PC-3 (cell line): ENCODE measurements at places on chromosomes 16 and 17. TPM values are rescaled to one million over a fixed set of nuclear protein-coding genes. Genes with fewer than 3 reads are reported as not detected.

EXOC3L1 gene
- not detected in 2 replicates for total RNA-seq

EFNB3 gene
- total RNA-seq = 4.9 and 7.7 TPM in 2 replicates

GRB7 gene
- 21.2 and 31.3 TPM in 2 replicates for total RNA-seq

PLA2G10 gene
- 0.22 TPM in 1 of 2 replicates, not detected in the other for total RNA-seq

ARHGDIG gene
- 0.35 TPM in 1 of 2 replicates, not detected in the other for total RNA-seq

CDH1 gene
- 100 and 124 TPM in 2 replicates for total RNA-seq

- peaks cover 23% of the 10 kb centered on the region for H3K4me1 ChIP-seq
- no peak overlapping the region for H3K27ac ChIP-seq
- H3K4me3 ChIP-seq = no peak overlapping the region
- DNase-seq = no peak
- no peaks in the 10 kb centered on the region for H3K27me3 ChIP-seq
Observed at GRCh38 chr16:70751593-70751992, 49.4 kb downstream of the VAC14 start.

DNA sequence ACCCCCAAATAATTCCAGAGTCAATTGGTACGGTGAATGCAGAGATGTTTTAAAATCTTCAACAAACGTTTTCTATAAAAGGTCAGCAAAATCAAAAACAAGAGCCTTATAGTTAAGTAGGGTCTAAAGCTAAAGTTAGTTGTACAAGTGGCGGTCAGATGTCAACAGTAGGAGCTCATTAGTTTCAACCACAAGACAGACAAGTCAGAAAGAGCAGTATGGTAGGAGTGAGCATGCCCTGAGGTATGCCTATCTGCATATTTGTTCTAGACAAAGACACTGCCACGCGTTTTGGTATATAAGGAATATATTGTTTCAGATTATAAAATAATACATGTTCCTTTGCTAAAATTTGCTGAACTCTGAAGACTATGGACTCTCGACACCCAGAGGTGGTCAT is 431.5 kb upstream of the KIF2B start:
- no peaks in the 10 kb centered on the region for H3K27me3 ChIP-seq
- H3K27ac ChIP-seq = no peak overlapping the region
- no peak for DNase-seq
- no peaks in the 10 kb centered on the region for H3K36me3 ChIP-seq
- H3K4me1 ChIP-seq = no peaks in the 10 kb centered on the region

- no peak overlapping the region for H3K4me3 ChIP-seq
- H3K27me3 ChIP-seq = no peaks in the 10 kb centered on the region
- H3K36me3 ChIP-seq = no peaks in the 10 kb centered on the region
- H3K4me1 ChIP-seq = peaks cover 12% of the 10 kb centered on the region
- H3K27ac ChIP-seq = peak overlapping the region; percentile 40
Observed at GRCh38 chr17:29412780-29413565, 22.8 kb downstream of the TAOK1 start.

GRCh38 chr16:53235851-53236250 is 181.1 kb downstream of the CHD9 start:
- no peak for DNase-seq
- peaks cover 9% of the 10 kb centered on the region for H3K36me3 ChIP-seq
- H3K4me1 ChIP-seq = peaks cover 10% of the 10 kb centered on the region
- H3K4me3 ChIP-seq = no peak overlapping the region
- no peak overlapping the region for H3K27ac ChIP-seq

DNA sequence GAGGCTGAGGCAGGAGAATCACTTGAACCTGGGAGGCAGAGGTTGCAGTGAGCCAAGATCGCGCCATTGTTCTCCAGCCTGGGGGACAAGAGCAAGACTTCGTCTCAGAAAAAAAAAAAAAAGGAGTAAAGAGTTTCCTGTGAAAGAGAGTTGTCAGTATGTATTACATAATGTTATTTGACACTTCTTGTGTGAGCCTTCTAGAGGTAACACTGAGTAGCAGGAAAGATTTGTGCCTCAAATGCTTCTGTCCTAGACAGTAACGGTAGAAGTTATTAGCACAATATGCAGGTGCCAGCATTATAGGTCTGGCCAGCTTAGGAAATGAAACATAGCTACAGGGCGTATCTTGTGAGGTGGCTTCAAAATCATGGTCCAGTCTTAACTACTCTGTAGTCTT is 6.2 kb downstream of the RPS6KB1 start:
- no peak overlapping the region for H3K27ac ChIP-seq
- H3K27me3 ChIP-seq = no peaks in the 10 kb centered on the region
- H3K36me3 ChIP-seq = no peaks in the 10 kb centered on the region
- DNase-seq = no peak
- H3K4me1 ChIP-seq = peaks cover 11% of the 10 kb centered on the region; the same call in 1 of the 2 replicates
- H3K4me3 ChIP-seq = no peak overlapping the region

GRCh38 chr17:41264599-41264998 is 579 bp upstream of the KRTAP9-6 start:
- H3K4me1 ChIP-seq = no peaks in the 10 kb centered on the region
- DNase-seq = no peak
- no peaks in the 10 kb centered on the region for H3K27me3 ChIP-seq
- no peak overlapping the region for H3K27ac ChIP-seq

DNA sequence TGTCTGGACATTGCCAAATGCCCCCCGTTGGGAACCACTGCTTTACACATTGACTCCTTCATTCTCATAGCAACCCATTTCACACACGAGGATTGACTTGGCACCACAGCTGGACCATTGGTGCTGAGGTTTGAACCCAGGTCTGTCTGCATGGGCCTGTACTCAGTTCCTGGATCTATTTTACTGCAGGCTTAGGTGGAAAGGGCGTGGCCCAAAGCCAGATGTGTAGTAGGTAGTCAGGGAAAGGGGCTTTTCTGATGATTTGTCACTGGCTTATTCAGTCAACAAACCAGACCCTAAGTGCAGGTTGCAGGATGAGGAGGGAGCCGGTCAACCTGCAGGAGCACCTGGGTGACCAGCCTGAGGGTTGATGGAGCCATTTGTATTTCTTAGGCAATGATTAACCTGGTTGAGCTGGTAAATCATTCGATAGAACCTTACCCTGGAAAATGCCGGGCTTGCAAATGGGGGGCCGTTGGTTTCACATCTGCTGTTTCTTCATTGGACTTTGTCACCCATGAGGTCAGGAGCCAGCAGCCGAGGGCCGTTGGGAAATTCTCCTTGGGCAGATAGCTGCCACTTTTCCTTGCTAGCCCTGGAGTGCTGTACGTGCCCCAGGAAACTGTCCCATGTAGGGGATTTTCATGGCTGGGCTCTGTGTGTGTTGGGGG is 104.4 kb downstream of the CMIP start:
- H3K4me3 ChIP-seq = no peak overlapping the region
- peaks cover 18% of the 10 kb centered on the region for H3K4me1 ChIP-seq
- no peak for DNase-seq
- H3K27ac ChIP-seq = no peak overlapping the region
- H3K27me3 ChIP-seq = no peaks in the 10 kb centered on the region

DNA sequence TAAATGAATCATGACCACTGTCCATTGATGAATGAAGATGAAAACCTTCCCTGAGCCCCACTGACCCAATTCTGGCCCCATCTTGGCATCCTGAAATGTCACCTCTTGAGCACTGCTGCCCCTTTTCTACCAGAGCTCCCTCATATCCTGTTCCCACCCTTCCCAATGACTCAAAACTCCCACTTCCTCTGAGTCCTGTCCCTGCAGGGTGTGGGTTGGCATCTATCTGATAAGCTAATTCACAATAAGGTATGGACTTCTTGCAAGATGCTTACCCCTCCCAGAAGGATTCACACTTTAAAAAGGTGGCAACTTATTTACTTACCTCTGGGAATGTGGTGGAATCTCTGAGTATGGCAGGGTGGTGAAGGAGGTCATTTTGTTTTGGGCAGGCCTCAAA is 13.3 kb upstream of the CSNK2A2 start:
- no peaks in the 10 kb centered on the region for H3K36me3 ChIP-seq
- H3K27me3 ChIP-seq = no peaks in the 10 kb centered on the region
- H3K4me3 ChIP-seq = no peak overlapping the region
- no peaks in the 10 kb centered on the region; the same call in 1 of the 2 replicates for H3K4me1 ChIP-seq
- H3K27ac ChIP-seq = no peak overlapping the region

- H3K4me3 ChIP-seq = no peak overlapping the region
- H3K4me1 ChIP-seq = no peaks in the 10 kb centered on the region
- H3K27me3 ChIP-seq = no peaks in the 10 kb centered on the region
- DNase-seq = no peak
- H3K27ac ChIP-seq = no peak overlapping the region
Observed at GRCh38 chr16:11234884-11235702, 20.9 kb downstream of the SOCS1 start.

GRCh38 chr16:50956637-50957036 is 194.4 kb downstream of the SALL1 start:
- no peaks in the 10 kb centered on the region for H3K4me1 ChIP-seq
- H3K36me3 ChIP-seq = no peaks in the 10 kb centered on the region
- no peak overlapping the region for H3K4me3 ChIP-seq

GRCh38 chr16:55494994-55495421 is 13.9 kb upstream of the LPCAT2 start:
- H3K36me3 ChIP-seq = no peaks in the 10 kb centered on the region
- H3K27ac ChIP-seq = no peak overlapping the region
- H3K27me3 ChIP-seq = no peaks in the 10 kb centered on the region
- no peak overlapping the region for H3K4me3 ChIP-seq

DNA sequence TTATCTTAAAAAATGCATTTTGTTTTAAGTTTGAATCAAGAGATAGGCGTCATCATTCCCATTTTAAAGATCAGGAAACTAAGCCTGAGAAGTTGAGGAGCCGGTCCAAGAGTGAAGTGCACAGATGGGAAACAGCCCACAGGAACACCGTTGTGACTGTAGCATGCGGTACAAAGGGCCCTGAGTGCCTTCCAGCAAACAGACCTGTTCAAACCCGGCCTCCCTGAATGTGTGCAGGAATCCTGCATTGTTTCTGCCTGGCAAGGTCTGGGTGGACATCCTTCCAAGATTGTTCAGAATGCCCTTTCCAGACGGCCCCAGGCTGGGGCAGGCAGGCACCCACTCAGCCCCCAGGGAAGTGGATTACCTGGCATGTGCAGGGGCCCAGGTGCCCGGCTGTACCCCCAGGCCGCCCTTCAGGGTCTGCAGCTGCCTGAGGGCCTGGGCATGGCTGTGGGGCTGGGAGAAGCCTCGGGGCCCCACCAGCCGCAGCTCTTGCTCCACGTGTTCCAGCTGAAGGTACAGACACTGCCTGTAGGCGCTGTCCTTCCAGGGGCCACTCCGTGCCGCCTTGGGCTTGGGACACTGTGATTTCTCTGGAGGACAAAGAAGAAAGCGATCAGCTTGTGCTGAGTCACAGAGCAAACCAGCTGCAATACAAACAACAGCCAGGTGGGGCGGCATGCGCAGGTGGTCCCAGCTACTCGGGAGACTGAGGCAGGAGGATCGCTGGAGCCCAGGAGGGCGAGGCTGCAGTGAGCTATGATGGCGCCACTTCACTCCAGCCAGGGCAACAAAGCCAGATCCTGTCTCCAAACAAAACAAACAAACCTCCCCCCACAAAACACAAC is 45.0 kb upstream of the GCSH start:
- H3K4me1 ChIP-seq = 0 out of 2 replicates have a peak, but pooled peaks cover 4% of the 10 kb centered on the region
- DNase-seq = peak; percentile 12
- H3K27me3 ChIP-seq = no peaks in the 10 kb centered on the region
- no peak overlapping the region for H3K27ac ChIP-seq
- H3K36me3 ChIP-seq = no peaks in the 10 kb centered on the region

GRCh38 chr17:14209215-14209614 is 27.4 kb downstream of the CDRT15 start:
- DNase-seq = no peak
- peaks cover 16% of the 10 kb centered on the region for H3K4me1 ChIP-seq
- H3K27ac ChIP-seq = no peak overlapping the region
- H3K27me3 ChIP-seq = no peaks in the 10 kb centered on the region
- no peak overlapping the region for H3K4me3 ChIP-seq

- 0 out of 2 replicates have a peak, but pooled peaks cover 2% of the 10 kb centered on the region for H3K4me1 ChIP-seq
- DNase-seq = no peak
- H3K36me3 ChIP-seq = peaks cover 23% of the 10 kb centered on the region
- no peaks in the 10 kb centered on the region for H3K27me3 ChIP-seq
- H3K27ac ChIP-seq = no peak overlapping the region
- H3K4me3 ChIP-seq = no peak overlapping the region
Observed at GRCh38 chr17:57994436-57994835, 6.4 kb upstream of the VEZF1 start.

DNA sequence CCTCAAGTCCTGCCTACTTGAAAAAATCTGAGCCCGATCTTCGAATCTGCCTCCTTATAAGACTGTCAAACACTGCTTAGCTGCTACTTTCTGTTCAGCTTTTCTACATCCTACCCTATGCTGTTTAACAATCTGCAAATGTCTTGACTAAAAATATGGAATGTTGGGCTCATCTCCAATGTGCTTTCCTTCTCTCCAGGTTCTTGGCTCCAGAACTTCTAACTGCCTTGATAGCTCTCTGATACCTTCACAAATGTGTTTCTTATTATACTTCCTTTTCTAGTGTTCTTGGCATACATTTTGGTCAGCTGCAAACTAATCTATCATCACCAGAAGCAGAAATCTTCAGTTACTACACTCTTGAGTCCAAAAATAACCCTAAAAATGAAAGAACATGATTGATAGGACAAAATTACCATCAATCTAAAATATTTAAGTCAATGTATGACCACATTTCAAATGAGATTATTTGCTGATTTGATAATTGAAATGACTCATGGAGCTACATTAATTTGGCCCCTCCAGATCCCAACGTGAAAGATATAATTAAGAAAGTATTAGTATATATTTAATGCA is 372.3 kb upstream of the MON1B start:
- H3K4me1 ChIP-seq = peaks cover 15% of the 10 kb centered on the region
- H3K27ac ChIP-seq = no peak overlapping the region
- H3K36me3 ChIP-seq = no peaks in the 10 kb centered on the region
- no peaks in the 10 kb centered on the region for H3K27me3 ChIP-seq
- no peak overlapping the region for H3K4me3 ChIP-seq

- no peak overlapping the region for H3K27ac ChIP-seq
- no peaks in the 10 kb centered on the region for H3K27me3 ChIP-seq
- no peak for DNase-seq
- H3K4me1 ChIP-seq = peaks cover 8% of the 10 kb centered on the region
- H3K36me3 ChIP-seq = no peaks in the 10 kb centered on the region
Observed at GRCh38 chr17:20927308-20927977, 115.4 kb downstream of the USP22 start.

- H3K27ac ChIP-seq = no peak overlapping the region
- DNase-seq = no peak
- no peak overlapping the region for H3K4me3 ChIP-seq
Observed at GRCh38 chr16:5523829-5524228, 426.2 kb upstream of the EEF2KMT start.

DNA sequence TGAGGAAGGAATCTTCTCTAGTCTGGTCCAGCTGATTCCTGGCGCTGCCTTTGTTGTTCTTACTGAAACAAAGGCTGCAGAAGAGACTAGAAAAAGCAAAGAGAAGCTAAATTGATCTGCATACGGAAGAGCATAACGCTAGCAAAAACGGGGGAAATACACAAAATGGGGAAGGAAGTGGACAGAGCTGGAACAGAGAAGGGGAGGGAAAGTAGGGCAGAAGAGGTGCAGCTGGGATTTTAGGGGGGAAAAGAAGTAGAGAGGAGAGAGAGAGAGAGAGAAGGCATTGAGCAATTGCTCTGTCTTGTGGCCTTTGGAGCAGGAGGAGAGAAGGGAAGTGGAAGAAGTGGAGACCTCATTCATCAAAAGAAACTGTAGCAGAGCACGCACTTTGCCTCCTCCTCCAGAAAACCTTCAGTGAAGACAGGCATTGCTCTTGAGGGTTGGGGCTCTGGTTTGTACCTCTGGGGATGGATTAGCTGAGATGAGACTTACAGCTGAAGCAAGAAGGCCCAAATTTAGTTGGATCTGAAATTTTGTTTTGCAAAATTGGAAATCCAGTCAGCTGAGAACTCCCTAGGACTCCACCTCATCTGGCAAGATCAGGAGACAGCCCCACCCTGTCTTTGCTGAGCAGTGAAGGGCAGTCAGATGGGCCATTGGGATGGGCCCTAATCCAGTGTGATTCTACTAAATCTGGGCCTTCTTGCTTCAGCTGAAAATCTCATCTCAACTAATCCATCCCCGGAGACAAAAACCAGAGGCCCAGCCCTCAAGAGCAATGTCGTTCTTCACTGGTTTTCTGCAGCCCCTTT is 55.8 kb downstream of the CDRT4 start:
- DNase-seq = no peak
- no peak overlapping the region for H3K4me3 ChIP-seq
- peaks cover 16% of the 10 kb centered on the region for H3K4me1 ChIP-seq
- H3K27ac ChIP-seq = no peak overlapping the region
